ENCODE measurements at places on chromosomes 1 and 21.
A peak's percentile ranks its signal among the peaks of the same experiment; 100 is the strongest.

DNA sequence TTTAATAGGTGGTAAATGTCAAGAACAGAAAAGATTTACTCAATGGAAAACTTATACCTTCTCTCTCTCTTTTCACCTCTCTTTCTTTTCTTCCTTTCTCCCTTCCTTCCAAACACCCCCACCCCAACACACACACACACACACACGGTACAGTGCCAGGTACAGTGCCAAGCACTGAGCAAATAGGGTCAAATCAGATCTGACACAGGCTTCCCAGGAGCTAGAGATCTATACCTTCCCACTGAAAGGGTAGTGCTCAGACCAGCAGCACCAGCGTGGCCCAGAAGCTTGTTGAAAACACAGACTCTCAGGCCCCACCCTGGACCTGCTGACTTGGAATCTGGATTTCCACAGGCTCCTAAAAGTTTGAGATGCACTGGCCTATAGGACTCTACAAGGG is 31.9 kb downstream of the IRF2BP2 start:
- no peak for DNase-seq

- no peak for DNase-seq
Measured at GRCh38 chr21:36753556-36753955, 54.6 kb downstream of the SIM2 start.

- DNase-seq = no peak
Measured at GRCh38 chr21:38489729-38490128, 8.5 kb downstream of the ERG start.

DNA sequence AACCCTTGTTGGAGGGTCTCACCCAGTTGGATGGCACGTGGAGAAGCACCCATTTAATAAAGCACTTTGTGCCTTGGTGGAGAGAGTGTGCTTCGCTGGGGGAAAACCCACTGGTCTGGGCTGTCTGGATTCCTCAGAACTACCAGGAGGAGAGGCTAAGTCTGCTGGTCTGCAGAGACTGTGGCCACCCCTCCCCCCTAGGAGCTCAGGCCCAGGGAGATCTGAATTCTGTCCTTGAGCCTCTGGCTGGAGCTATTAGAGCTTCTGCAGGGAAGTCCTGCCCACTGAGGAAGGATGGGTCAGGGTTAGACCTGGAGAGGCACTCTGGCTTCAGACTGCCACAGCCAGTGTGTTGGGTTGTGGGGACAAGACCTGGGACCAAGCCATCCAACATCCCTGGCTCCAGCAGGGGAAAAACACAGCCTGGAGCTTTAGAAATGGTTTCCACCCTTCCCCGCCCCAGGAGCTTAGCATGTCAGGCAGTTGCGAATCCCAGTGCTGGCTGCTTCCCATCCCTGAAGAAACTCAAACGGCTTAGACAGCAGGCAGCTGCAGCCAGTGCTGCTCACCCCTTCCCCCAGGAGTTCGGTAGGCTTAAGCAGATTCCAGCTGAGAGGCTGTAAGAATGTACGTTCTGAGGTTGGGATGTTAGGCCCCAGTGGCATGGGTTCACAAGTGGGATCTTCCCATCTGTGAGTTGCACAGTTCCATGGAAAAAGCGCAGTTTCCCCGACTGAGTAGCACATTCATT is 288.3 kb downstream of the TGFB2 start:
- DNase-seq = no peak

DNA sequence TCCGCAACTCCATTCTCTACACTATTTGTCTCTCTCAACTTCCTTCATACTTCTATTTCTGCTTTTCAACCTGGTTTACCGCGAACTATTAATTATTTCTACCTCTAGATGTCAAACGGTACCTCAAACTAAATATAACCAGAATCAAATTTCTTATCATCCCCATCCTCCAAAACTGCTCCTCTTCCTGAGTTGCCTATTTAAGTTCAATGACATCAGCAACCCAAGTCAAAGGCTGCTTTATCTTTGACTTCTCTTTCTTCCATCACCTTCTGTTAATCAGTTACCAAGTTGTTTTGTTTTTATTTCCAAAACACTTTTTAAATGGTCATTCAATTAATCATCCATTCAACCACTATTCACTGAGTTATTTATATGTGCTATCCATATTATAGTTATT is 171.9 kb downstream of the COL24A1 start:
- DNase-seq = no peak

GRCh38 chr1:6603915-6604558 is 1.4 kb upstream of the KLHL21 start:
- no peak for DNase-seq

DNA sequence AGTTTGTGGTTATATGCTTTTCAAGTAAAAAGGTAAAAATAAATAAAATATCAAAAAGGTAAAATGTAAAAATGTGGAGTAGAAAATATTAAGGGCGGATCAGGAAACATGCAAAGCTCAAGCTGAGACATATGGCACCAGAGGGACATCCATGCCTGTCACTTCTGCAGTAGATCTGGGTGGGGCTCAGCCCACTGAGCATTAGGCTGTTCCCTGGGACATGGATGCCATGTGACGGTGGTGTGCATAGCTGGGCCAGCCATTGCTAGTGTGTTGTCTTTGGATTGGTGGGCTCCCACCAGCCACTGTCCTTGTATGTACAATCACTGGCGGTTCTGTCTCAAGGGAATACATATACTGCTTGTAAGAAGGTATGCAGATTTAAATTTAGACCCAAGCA is 3.0 kb downstream of the TTC13 start:
- no peak for DNase-seq

DNA sequence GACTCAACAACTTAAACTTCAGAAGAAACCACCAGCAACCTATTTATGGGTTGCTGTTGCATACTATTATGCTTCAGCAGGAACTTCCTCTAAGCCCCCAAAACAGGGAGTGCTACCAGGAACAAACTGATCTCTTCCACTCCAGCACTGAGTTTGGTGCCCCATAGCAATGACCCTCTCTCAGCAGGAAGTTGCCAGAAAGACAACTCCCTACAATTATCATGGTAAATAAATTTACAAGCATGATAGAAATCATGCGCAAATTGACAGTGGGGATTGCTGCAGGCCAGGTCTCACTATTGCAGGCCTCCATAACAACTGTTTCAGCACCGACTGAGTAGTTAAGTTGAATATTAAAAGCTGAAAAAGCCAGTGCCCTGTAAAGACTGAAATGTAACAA is 180.6 kb downstream of the PLA2G4A start:
- DNase-seq = no peak

DNA sequence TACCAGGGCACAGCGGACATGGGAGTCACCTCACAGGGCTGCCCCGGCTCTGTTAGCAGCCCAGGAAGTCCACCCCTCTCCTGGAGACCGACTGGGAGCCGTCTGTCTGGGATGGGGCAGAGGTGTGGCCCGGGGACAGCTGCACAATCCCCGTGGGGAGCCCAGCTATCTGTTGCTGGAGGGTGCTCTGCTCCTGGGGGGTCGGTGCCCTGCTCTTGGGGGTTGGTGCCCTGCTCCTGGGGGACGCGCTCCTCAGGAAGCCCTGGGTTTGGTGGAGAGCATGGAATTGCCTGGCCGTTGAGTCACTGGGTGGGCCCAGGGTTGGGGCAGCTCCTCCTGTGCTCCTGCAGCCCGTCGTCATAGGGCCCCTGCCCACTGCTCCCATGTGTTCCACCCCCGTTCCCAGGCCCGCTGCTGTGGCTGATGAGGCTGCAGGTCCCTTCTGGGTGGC is 39.3 kb downstream of the AGPAT3 start:
- no peak for DNase-seq

GRCh38 chr1:8878448-8878697 is at the start of gene ENO1:
TSS of gene ENO1 (minus strand) at chr1:8878686. CDS start at chr1:8874908, 3,778 bp downstream.
- no peak for DNase-seq

- no peak for DNase-seq
Measured at GRCh38 chr1:206581571-206581981, 30.7 kb downstream of the EIF2D start.

GRCh38 chr1:11880911-11881748 is 22.4 kb upstream of the NPPB start:
- DNase-seq = no peak

DNA sequence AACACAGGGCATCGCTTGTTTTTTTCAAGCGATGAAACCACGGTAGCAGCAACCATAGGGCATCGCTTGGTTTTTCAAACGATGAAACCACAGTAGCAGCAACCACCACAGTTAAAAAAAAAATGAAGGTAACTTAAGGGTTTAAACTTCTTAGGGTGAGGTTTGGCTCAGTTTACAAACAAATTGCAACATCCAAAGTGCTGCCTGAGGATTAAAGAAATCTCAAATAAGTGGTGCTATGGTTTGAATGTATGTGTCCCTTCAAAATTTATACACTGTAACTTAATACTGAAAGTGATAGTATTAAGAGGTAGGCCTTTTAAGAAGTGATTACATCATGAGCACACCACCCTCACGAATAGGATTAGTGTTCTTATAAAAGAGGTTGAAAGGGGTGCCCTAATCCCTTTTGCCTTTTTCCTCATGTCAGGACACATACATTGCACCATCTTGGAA is 6.4 kb upstream of the GBP5 start:
- DNase-seq = no peak

DNA sequence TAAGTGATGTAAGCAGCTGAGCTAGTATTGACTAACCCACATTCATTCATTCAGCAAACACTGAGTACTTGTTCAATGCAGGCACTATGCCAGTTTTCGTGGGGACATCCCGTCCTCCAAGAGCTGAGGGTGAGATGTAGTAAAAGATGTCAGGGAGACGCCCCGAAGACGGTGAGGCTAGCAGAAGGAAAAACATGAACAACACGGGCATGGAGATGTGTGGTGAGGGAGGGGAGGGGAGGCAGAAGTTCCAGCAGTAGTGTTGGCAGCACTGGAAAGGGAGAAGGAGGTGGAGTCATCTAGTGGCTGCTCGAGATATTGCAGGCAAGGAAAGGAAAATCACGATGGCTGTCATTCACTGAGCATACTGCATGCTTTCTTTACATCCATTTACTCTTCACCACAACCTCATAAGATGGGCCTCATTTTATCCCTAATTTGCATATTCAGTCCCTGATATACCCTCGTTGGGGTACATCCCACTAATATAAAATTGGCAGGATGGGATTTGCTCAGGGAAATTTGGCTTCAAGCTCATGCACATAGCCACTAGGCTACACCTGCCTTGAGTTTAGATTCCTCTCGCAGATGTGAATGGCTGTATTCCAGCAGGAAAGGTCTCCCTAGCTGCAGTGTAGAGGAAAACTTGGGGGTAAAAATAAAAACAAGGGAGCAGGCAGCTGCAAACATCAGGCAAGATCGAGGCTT is 14.5 kb downstream of the PDZK1IP1 start:
- peak; percentile 12 for DNase-seq

GRCh38 chr21:14403681-14404318 is 20.9 kb upstream of the HSPA13 start:
- no peak for DNase-seq

- DNase-seq = no peak
Measured at GRCh38 chr1:210779269-210779668, 354.7 kb downstream of the KCNH1 start.

- DNase-seq = no peak
Measured at GRCh38 chr21:35349376-35350080, 300.4 kb upstream of the RUNX1 start.

DNA sequence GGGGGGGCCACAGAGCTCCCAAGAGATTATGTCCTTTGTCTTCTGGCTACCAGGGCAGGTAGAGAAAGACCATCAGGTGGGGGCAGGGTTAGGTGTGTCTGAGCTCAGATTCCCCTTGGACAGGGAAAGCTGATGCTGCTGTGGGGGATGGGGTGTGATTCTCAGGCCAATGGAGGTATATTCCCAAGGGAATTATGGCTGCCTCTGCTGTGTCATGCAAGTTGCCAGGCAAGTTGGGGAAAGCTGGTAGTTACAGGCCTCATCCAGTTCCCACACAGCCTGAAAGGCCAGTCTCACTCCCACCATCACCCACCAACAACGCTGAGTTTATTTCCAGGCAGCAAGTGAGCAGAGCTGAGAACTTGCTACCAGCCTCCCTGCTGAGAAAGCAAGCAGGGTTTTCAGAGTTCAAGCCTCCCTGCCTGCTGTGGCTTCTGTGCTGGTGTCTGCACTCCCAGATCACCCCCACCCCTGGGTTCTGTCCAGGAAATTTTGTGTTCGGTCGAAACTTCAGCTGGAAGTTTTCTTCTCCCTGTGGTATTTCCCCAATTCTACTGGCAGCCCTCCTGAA is 21.3 kb downstream of the IFI16 start:
- DNase-seq = no peak

- DNase-seq = no peak
Measured at GRCh38 chr1:89719502-89720306, 86.8 kb downstream of the LRRC8C start.

DNA sequence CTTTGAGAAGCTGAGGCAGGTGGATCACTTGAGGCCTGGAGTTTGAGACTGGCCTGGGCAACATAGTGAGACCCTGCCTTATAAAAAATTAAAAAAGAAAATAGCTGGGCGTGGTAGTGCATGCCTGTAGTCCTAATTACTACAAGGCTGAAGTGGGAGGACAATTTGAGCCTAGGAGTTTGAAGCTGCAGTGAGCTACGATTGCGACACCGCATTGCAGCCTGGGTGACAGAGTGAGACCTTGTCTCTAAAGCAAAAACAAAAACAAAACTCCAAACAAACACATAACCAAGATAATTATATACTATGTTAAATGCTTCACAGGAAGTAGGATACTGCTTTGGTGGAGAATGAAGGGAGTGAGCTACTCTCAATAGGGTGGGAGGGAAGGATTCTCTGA is 5.4 kb upstream of the PAFAH2 start:
- DNase-seq = no peak

DNA sequence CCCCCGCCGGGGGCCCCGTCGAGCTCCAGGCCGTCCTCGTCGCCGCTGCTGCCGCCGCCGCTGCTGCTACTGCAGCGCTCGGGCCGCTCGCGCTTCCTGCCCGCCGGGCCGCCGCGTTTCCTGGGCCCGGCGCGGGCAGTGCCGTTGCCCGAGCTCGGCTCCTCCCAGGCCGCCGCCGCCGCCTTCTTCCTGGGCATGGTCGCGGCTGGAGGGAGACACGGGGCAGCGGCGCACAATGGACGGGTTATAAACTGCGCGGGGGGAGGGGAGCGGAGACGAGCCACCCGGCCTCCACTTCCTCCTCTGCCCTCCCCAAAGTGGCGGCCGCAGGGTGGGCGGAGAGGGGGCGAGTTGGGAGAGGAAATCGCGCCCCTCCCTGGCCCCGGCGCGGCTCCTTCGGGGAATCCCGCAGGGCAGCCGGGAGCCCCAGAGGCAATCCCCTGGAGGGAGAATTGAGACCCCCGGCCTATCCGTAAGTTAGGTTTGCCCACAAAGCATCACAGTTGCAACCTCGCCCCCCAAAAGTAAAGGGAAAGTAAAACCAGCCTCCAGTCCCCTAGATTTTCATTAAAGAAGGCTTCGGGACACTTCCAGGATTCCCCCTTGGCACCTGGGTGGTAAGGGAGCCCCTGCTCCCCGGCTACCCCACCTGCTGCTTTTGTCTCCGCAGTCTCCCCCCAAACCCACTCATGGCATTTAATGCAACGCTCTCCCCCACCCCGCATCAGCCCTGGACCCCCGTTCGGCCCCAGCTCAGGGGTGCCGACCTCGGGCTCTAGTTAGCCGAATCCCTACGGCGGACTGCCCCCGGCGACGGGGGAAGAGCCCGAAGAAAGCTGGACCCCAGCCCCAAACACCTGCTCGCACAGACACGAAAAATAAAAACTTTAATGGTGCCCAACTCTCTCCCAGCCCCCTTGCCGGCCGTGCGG is 893 bp downstream of the RCC2 start:
- DNase-seq = peak; percentile 60

All from stimulated activated CD8-positive, alpha-beta memory T cell treated with anti-CD3 and anti-CD28 coated beads, Interleukin-7, amount 100 ng/mL, for 24 hours (primary cell).